Progenitor cell of endocrine pancreas (in vitro differentiated cells): ENCODE measurements at places on chromosomes 11 and 22.

DNA sequence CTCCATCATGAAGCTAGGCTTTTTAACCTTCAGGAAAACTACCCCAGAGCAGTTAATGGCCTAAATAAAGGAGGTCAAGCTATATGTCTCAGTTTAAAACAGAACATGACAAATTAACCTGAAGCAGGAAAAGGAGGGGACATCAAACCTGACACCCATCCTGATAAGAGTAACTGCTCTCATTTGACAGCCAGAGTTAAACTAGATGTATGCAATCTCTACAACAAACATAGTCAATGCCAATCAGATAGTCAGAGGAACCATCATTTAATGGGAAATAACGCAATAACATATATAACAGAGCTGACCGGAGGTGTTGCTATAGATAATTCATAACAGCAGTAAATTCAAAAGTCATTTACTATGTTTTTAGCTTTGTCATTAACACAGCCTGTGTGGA is 3.1 kb downstream of the ZNF202 start:
- peaks cover 21% of the 10 kb centered on the region for H3K4me1 ChIP-seq
- peaks cover 19% of the 10 kb centered on the region for H3K36me3 ChIP-seq
- DNase-seq: no peak

GRCh38 chr11:45673441-45673840 is 8.0 kb upstream of the CHST1 start:
- no peak overlapping the region for H3K27ac ChIP-seq
- no peaks in the 10 kb centered on the region for H3K4me1 ChIP-seq
- peaks cover 22% of the 10 kb centered on the region for H3K27me3 ChIP-seq
- no peaks in the 10 kb centered on the region for H3K36me3 ChIP-seq
- H3K4me3 ChIP-seq: no peak overlapping the region
- no peak for DNase-seq

GRCh38 chr22:33028234-33028633 is 29.9 kb downstream of the SYN3 start:
- no peaks in the 10 kb centered on the region for H3K36me3 ChIP-seq
- H3K4me1 ChIP-seq: no peaks in the 10 kb centered on the region
- no peak overlapping the region for H3K4me3 ChIP-seq
- no peak for DNase-seq
- H3K27me3 ChIP-seq: peaks cover 31% of the 10 kb centered on the region

DNA sequence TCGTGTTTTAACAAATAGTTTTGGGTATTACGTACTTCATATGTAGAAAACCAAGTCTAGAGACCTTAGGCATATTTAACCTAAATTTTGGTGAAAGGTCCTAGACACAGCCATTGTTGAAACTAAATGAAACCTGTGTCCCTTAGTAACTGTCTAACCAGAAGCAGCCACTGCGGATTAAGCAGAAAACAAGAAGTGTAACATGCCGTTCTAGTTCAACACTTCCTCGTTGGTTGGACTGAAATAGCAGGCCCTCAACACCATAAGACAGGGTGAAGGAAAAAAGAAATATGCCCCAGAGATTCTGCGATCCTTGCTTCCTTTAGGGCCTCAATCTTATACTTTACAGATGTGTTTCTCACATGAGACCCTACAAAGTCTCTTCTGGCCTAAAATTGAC is 2.0 kb downstream of the NAA40 start:
- H3K27me3 ChIP-seq: no peaks in the 10 kb centered on the region
- no peaks in the 10 kb centered on the region for H3K36me3 ChIP-seq
- peaks cover 12% of the 10 kb centered on the region for H3K4me1 ChIP-seq

DNA sequence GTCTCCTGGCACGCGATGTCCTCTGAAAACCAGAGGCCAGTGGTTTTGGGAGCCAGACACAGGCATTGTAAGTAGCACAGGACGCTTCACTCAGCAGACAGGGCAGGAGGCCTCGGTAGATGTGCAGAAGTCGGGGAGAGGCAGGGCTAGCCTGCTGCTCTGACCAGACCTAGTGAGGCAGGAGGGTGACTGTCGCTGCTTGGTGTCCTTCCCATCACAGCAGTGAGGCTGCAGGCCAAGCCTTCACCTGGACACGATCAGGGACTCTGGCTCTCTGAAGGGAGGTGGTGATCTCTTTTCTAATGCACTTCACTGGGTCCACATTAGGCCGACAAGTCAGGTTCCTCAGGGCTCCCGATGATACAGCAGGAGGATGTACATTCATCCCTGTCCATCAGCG is 583.7 kb downstream of the NTM start:
- DNase-seq: no peak
- no peak overlapping the region for H3K4me3 ChIP-seq
- no peaks in the 10 kb centered on the region for H3K36me3 ChIP-seq
